ENCODE measurements at places on chromosomes 6 and 20. TPM values are rescaled to one million over a fixed set of nuclear protein-coding genes. Genes with fewer than 3 reads are reported as not detected.

GRCh38 chr6:37024656-37025337 is 19.3 kb downstream of the FGD2 start:
- no peak for DNase-seq

PIGT gene
- total RNA-seq = 142 TPM

DNA sequence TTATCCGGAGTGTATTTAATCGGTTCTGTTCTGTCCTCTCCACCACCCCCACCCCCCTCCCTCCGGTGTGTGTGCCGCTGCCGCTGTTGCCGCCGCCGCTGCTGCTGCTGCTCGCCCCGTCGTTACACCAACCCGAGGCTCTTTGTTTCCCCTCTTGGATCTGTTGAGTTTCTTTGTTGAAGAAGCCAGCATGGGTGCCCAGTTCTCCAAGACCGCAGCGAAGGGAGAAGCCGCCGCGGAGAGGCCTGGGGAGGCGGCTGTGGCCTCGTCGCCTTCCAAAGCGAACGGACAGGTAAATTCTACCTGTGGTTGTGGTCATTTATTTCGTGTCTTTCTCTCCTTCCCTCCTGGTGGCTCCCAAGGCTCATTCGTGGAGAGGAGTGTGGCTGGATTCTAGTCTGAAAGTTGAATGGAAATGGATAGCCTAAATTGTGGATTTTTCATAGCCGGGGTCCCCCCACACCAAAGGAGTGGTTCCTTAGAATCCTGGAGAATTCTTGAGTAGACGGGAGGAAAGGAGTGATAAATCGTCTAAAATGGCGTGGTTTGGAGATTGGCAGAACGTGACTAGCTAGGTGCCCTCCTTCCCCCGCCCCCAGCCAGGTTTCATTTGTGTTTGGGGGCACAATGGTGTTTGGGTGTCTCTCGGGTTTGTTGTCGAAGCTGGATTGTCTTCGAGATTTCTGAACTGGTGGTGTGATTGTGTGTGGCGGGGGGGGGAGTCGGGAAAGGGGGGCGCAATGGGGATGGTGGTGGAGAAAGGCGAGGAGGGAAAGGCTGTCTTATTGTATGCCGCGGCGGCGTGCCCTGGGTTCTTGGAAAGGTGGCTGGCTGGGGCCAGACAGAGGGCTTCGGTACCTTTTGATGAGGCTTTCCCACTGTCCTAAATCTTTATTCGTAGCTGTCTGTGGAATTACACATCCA is 673 bp downstream of the MARCKS start:
- DNase-seq = no peak

CHMP4B gene
- 42.8 TPM for total RNA-seq

GDAP1L1 gene
- not detected for total RNA-seq

Data from ascending aorta (tissue), 2 donors.